ENCODE measurements at places on chromosomes 1 and 21.
A peak's percentile ranks its signal among the peaks of the same experiment; 100 is the strongest.

DNA sequence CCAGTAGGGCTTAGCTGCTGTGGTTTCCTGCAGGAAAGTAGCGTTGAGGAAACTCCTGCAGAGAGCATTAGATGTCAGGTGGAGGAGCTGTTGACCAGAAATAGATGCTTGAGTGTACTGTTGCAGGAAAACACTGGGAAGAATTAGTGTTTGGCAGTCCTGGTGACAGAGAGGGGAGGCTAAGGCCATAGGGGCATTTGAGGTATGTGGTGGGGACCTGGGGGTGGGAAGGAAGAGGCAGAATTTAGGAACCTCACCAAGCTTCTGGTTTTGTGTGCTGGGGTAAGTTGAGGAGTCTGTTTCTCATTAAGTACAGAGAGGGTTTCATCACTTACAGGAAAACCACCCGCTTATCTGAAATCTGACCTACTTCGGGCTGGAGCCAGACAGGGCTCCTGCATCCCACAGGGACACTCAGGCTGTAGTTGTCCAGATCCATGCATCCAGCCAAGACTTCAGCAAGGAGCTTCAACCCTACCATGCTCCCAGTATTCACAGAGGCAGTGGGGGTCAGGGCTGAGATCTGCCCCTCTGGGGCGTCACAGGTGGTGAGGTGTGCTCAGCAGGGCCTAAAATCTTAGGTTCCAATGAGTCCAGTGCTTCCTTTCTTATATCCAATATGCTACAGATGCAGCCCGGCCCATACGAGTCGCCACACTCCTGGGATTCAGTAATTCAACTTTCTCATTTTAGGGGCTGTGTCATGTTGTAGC, 15.1 kb downstream of the SH2D2A start:
- DNase-seq, result no peak

DNA sequence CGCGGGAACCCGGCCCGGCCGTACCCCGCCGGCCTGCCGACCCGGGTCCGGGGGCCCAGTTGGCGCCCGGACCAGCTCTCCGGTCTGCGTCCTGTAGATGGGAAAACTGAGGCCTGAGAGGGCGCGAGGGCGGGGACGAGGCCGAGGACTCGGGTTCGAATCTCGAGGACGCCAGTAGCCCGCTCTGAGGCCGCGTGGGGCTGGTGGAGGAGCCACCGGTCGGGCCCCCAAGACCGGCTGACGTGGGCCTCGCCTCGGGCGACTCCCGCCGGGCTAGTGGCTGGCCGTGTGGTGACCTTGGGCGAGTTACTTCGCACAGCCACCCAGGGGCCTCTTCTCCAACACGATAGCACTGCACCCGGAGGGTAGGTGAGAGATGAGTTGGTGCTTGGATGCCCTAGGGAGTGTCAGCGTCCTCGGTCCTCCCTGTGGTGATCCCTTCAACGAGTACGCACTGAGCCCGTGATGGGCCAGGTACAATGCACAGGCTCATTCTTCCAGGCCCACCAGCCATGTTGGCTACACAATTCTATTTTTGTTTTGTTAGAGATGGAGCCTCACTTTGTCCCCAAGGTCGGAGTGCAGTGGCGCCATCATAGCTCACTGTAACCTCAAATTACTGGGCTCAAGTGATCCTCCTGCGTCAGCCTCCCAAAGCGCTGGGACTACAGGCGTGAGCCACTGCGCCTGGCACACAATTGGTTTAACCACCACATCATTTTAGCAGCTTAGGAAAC, 404 bp upstream of the SCMH1 start:
- peak; percentile 25 for DNase-seq

- no peak for DNase-seq
Measured at GRCh38 chr1:70003211-70003908, 202.0 kb downstream of the LRRC40 start.

DNA sequence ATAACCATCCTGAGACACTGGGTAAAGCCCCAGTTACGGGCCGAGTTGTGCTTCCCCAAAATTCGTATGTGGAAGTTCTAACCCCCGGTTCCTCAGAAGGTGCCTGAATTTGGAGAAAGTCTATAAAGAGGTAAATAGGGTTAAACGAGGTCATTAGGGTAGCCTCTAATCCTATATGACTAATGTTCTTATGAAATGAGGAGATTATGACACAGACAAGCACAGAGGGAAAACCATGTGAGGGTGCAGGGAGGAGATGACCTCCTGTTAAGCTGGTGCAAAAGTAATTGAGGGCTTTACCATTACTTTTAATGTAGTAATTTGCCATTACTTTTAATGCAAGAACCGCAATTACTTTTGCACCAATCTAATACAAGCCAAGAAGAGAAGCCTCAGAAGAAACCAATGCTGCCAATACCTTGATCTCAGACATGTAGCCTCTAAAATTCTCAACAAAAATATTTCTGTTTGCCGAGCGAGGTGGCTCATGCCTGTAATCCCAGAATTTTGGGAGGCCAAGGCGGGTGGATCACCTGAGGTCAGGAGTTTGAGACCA, 260.8 kb downstream of the GPATCH2 start:
- no peak for DNase-seq

GRCh38 chr1:30855686-30856259, 52.8 kb downstream of the SDC3 start:
- DNase-seq, result no peak

GRCh38 chr1:18556364-18556763, 74.3 kb upstream of the PAX7 start:
- DNase-seq, result peak; percentile 30

- DNase-seq, result no peak
Measured at GRCh38 chr1:200873671-200874397, 1.1 kb downstream of the GPR25 start.

Data from ACHN (cell line).